Myometrial cell (primary cell): ENCODE measurements at places on chromosomes 3 and 15. TPM values are rescaled to one million over a fixed set of nuclear protein-coding genes. Genes with fewer than 3 reads are reported as not detected.

Gene FBXO22
- 47.0 and 53.5 TPM in 2 replicates for total RNA-seq

Gene SLC28A2
- total RNA-seq: not detected in 2 replicates

Gene UPK1B
- 0.53 TPM in 1 of 2 replicates, not detected in the other for total RNA-seq

Gene GABRB3
- 0.29 and 0.71 TPM in 2 replicates for total RNA-seq

Gene RBMS3
- 28.9 and 37.2 TPM in 2 replicates for total RNA-seq

Gene KBTBD12
- not detected in 2 replicates for total RNA-seq

Gene C3orf22
- not detected in 2 replicates for total RNA-seq

Gene ANKUB1
- total RNA-seq: not detected in 2 replicates

Gene C15orf62
- total RNA-seq: under 0.01 and 0.18 TPM in 2 replicates

Gene CDHR4
- total RNA-seq: not detected in 2 replicates

Gene SH3GL3
- 0.86 TPM in 1 of 2 replicates, not detected in the other for total RNA-seq

Gene ZNF501
- 3.5 and 4.3 TPM in 2 replicates for total RNA-seq

Gene LPP
- total RNA-seq: 26.2 and 56.0 TPM in 2 replicates

Gene GNAT1
- not detected in 2 replicates for total RNA-seq

Gene DNAJA4
- total RNA-seq: 2.9 and 4.1 TPM in 2 replicates

Gene IQGAP1
- total RNA-seq: 148 and 188 TPM in 2 replicates

Gene SCN11A
- total RNA-seq: not detected in 2 replicates

Gene HHLA2
- not detected in 2 replicates for total RNA-seq

Gene MUC13
- not detected in 2 replicates for total RNA-seq

Gene GOLGA8Q
- not detected in 2 replicates for total RNA-seq

Gene CCRL2
- total RNA-seq: 5.0 and 6.6 TPM in 2 replicates

Gene HYKK
- 1.2 and 2.7 TPM in 2 replicates for total RNA-seq

Gene ZNF80
- not detected in 2 replicates for total RNA-seq

Gene TLE3
- 20.7 and 21.0 TPM in 2 replicates for total RNA-seq

Gene CYB561D2
- 29.6 and 41.5 TPM in 2 replicates for total RNA-seq

Gene SHF
- 2.0 and 7.8 TPM in 2 replicates for total RNA-seq

Gene C2CD4B
- not detected in 2 replicates for total RNA-seq

Gene CLEC3B
- total RNA-seq: 2.3 and 7.2 TPM in 2 replicates

Gene ADAMTS7
- 3.2 and 6.2 TPM in 2 replicates for total RNA-seq

Gene ALG1L2
- total RNA-seq: not detected in 2 replicates

Gene ANKRD63
- total RNA-seq: not detected in 2 replicates

Gene CCR2
- not detected in 2 replicates for total RNA-seq

Gene EPHB3
- total RNA-seq: 1.4 and 2.1 TPM in 2 replicates

Gene LYZL4
- total RNA-seq: not detected in 2 replicates
